ENCODE measurements at places on chromosomes 4 and X.
A peak's percentile ranks its signal among the peaks of the same experiment; 100 is the strongest.

- no peak for DNase-seq
Observed at GRCh38 chrX:38055170-38055847, 49.0 kb downstream of the SYTL5 start.

GRCh38 chr4:53815281-53815680 lies 224.0 kb upstream of the LNX1 start:
- no peak for DNase-seq

- DNase-seq = no peak
Observed at GRCh38 chrX:2342281-2342688, 158.5 kb downstream of the DHRSX start.

GRCh38 chr4:108043526-108043925 lies 53.8 kb downstream of the HADH start:
- DNase-seq = no peak

GRCh38 chr4:138555584-138555983 lies 313.4 kb upstream of the SLC7A11 start:
- no peak for DNase-seq

GRCh38 chrX:118181030-118181429 lies 64.4 kb upstream of the KLHL13 start:
- DNase-seq = no peak

- DNase-seq = no peak
Observed at GRCh38 chr4:85823295-85823694, 348.3 kb downstream of the ARHGAP24 start.

- no peak for DNase-seq
Observed at GRCh38 chrX:155188786-155189185, 27.5 kb upstream of the VBP1 start.

GRCh38 chr4:102825261-102826091 lies 1.9 kb downstream of the UBE2D3 start:
- peak; percentile 72 for DNase-seq

DNA sequence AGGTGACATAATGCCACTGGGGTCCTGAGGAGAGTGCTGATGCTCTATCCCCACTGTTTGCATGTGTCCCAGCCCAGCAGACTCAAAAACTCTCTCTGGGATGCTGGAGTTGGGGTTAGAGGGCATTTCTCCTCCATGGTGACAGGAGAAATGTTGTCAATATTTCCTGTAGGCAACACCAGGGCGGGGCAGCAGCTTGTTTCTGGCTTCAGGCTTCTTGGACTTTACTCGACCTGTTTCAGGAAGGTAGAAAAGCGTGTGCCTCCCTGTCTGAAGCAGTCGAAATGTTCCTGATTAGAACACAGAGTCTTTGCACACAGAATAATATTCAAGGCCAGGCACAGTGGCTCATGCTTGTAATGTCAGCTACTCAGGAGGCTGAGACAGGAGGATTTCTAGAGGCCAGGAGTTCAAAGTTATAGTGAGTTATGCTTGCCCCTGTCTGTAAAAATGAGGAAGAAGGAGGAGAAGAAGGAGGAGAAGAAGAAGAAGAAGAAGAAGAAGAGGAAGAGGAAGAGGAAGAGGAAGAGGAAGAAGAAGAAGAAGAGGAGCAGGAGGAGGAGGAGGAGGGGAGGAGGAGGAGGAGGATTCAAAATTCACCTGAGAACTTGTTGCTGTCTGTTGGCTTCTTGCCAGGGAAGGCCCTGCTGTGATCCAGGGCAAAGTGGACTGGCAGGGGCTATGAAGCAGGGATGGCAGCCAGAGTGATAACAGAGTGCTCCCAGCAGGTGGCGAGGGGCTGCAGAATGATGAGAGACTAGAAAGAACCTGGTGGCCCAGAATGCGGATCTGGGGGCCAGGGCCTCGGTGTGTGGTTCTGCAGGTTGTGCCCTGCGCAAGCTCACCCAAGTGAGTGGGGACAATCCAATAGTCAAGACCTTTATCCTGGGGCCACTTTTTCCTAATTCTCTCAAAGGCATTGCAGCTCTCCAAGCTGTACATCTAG lies 82.9 kb downstream of the RTL5 start:
- DNase-seq = peak; percentile 63

- DNase-seq = no peak
Observed at GRCh38 chr4:173272996-173273395, 61.2 kb downstream of the HMGB2 start.

DNA sequence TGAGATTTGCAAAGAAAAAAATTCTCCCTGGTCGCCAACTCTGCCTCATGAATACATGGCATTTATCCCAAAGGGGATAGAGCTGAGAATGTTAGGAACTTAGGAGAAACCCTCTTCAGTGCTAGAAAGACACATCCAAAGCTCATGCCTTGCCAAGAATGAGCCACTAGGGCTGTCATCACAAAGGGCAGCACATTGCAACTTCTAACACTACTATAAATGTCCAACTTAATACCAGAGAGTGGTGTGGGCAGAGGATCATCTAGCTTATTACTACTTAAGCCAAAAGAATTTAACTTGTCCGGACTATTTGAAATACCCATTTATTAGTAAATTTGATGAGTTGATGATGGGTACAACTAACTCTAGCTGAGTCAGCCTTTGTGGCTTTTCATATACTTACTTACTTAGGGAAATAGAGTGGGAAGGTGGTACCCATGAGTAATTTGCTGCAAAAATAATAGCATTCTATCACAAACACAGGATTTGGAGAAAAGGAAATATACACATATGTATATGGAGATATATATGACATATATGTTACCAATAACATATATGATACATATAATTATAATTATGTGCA lies 66.3 kb upstream of the GAB1 start:
- DNase-seq = no peak

DNA sequence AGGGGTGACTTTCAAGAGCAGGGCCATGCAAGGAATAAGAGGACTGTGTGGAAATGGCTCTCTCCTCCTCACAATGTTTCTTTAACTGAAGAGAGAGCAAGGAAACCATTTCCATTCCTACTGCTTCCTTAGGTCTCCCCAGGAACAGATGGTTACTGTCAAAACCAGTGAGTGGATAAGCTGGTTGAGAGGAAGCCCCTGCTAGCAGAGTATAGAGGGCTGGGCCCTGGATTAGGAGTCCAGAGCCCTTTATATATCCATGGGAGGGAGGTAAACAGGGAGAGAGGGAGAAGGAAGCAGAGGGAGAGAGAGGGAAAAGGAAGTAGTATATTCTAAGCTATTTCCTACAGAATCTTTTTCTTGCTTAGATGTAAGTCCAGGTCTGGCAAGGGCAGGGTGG lies 43.8 kb upstream of the LAS1L start:
- no peak for DNase-seq

DNA sequence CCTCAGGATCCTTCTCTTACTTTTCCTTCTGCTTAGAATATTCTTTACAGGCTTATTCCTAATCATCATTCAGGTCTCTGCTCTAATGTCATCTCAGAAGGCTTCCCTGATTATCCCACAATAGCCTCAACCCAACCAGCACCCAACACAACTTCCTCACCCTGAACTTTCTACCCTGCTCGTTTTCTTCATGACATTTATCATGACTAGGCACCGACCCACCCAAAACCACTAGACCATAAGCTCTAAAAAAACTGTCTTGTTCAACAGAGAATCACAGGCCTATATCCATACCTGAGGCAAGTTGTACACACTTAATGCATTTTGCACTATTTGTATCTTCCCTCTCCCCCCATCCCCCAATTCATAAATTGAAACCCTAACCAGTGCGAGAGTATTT lies 95.3 kb downstream of the SH3RF1 start:
- DNase-seq = no peak

DNA sequence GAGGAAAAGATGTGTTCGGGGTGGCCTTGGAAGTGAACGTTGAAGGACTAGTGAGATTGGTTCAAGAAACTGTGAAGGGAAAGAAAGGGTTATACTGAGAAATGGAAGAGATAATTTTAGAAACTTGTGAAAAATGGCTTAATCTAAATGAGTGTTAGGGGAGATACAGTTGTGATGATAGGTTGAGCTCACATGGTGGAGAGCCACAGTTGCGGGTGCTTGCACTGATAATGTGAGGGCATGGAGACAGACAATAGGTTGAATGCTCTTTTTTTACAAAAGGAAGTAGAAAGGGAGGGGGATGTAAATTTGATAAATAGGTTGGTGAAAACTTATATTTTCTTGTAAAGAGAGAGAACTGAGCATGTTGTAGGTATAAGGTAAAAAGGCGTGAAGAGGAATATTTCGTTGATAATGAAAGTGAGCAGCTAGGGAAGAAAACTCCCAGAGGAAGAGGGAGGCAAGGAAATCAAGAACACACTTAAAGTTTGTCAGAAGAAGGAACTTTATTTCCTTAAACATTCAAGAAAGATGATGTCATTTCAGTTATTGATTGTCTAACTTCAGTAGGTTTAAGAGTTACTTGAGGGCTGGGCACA lies 8.2 kb downstream of the AREG start:
- DNase-seq = no peak

- no peak for DNase-seq
Observed at GRCh38 chr4:61443813-61444510, 243.8 kb downstream of the ADGRL3 start.

DNA sequence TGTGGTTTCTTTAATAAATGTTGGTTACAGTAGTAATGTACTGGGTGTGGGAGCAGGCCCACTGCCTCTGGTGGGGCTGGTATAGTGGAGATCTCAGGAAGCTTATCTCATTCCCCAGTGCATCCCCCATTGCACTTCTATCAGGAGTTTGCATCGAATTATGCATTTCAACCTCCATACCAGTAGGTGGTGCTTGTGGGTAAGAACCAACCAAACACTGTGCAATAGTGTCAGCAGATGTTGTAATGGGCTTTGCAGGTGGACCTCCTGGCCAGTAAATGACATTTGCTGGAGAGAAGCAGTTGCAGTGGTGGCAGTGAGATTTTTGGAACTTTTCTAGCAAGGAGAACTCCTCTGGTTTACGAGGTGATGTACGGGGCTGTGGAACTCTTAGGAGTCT lies 150.6 kb downstream of the POU3F4 start:
- DNase-seq = no peak

DNA sequence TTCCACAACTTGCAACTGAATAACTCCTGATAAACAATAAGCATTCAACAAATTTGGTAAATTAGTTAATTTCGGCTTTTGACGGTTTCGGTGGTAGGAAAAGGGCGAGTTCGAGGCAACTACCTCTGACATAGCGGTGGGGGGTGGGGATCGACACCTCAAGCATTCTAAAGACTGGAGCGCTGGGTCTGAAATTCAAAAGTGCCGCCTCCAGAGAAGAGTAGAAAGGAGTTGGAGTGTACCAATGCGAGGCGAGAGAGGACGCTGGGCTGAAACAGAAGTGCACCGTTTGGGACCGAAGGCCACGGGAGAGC lies 725 bp downstream of the SMC1A start:
- DNase-seq = no peak

- no peak for DNase-seq
Observed at GRCh38 chr4:159209249-159209648, 106.4 kb downstream of the RAPGEF2 start.

DNA sequence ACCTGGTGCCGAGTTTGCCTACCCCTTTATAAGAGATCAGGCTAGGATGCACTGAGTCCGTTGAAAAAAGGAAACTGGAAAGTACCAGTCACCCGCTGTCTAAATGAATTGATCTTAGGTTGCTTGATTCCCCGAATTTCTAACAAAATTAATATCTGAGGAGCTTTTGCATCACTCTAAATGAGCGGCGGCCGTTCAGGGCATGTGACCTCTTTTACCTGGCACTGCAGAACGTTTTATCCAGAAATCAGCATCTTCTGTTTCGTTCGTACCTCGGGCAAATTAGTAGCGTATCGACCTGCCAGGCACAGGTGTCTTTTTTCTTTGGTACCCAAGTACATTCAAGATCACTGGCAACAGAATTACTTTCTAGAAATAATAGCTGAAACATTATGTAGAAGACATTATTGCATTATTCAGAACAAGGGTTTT lies 876 bp downstream of the KLHL2 start:
- DNase-seq = no peak

DNA sequence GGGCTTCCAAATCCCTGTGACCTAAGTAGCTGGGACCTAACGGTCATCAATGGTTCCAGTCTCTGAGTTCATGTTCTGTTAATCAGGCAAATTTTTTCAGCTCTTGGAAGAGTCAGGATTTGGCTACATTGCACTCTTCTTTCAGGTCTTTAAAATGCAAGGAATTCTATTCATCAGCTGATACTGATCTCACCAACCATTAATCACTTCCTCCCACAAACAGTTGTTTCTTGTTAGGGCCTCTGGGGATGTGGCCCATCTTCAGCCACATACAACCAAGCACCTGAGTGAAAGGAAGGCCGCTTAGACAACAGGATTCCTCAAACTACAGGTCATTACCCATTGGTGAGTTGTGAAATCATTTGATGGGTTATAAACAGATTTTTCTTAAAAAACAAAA lies 71.7 kb downstream of the FANCB start:
- no peak for DNase-seq

- no peak for DNase-seq
Observed at GRCh38 chr4:24570172-24570571, 14.2 kb downstream of the DHX15 start.

DNA sequence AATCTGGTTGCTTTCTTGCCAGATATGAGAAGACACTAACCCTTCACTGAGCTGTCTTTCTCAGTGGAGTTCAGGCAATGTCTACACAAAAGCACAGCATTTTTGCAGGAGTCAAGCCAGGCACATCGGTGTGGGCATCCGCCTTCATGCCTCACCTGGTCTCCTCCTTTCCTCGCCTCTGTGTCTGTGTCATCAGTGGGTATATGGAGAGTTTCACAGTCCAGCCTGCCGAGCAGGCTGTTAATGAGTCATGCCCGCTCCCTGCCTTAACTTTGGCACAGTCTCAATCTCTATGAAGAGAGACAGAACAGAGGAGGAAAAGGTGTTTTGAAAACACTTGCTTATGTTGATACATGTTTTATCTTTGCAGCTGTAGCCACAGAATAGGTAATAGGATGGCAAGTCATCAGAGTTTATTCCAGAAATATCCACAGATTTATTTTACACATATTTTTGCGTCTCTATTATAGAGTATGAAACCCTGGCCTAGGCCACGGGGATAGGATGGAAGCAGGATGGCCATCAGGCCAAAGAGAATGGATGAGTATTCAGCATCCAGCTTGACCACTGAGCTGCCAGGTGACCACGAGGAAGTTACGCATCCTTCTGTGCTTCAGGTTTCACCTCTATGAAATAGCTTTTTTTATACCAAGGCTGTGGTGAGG lies 32.8 kb upstream of the MAML3 start:
- no peak for DNase-seq

- no peak for DNase-seq
Observed at GRCh38 chr4:142064181-142064580, 427.8 kb downstream of the IL15 start.

GRCh38 chr4:76494871-76495590 lies 60.0 kb downstream of the SHROOM3 start:
- no peak for DNase-seq

GRCh38 chrX:46572340-46572936 lies 1.1 kb upstream of the CHST7 start:
- no peak for DNase-seq

GRCh38 chr4:122764071-122764820 lies 31.7 kb downstream of the BBS12 start:
- no peak for DNase-seq

GRCh38 chrX:56368962-56369361 lies 136.8 kb downstream of the KLF8 start:
- no peak for DNase-seq

DNA sequence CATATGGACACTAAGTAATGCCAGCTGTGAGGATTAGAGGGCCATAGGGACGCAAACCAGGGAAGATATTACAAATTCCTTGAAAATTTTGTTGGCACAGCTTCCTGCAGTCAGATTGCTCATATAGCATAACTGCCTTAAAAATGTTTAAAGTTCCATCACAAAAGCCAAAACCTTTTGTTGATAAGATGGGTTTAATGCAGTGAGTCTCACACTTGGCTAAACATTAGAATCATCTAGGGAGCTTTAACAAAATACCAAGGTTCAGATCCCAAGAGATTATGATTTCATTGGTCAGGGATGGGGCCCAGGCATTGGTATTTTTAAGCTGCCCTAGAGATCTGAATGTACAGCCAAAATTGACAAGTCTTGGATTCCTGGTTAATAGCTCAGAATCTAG lies 376.5 kb upstream of the MAD2L1 start:
- DNase-seq = no peak
